NCI-H1048 (cell line): ENCODE measurements at places on chromosomes 3 and 15.

DNA sequence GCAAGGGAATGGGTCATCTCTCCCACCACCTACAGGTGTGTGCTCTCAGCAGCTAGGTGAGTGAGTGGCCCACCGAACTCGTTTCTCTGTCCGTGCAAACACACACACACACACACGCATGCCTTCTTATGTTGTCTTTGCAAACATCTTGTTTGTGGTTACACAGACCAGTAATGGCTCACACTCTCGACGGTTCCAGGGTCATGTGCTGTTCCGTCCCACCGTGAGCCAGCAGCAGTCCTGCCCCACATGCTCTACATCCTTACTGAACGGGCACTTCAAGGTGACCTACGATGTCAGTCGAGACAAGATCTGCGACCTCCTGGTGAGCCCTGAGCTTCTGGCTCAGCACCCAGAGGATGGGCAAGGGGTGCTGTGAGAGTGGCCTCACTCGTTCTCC is 4.3 kb downstream of the ITIH1 start:
- no peak for DNase-seq

DNA sequence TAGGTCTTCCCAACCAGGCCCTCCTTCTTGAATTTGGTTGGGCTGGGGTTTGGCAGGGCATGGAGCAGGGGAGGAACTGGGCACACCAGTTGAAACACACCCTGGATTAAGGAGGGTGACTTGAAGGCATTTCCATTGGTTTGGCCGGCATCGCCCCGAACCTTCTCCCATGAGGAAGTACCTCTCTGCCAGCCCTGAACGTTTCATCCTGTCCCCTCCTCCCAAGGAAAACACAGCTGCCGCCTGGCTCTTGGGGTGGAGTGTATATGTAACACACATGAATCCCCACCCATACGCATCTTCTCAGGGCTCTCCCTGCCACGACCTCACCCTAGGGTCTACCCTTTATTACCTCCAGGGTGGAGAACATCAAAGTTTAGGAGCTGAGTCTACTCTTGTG is 14.6 kb downstream of the UBAP1L start:
- no peak for DNase-seq

- no peak for DNase-seq
These were observed 3.4 kb upstream of the DUSP7 start for GRCh38 chr3:52059781-52060180.

DNA sequence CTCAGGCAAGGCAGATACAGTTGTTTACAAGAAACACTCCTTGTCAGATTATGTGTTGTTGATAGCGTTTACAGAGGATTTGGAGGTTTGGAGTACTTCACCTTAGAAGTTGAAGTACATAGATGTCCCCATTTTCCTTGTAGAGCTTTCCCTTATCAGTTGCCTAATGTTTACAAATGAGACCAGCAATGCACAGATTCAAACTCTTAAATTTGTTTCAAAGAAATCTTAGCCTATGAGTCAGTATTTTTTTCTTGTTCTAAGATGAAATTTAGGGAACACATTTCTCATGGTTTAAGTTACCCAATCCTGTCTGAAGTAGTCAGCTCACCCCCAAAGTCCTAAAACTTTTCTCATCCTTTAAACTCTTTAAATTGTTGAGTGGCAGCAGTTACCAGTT is 6.3 kb upstream of the EIF5A2 start:
- no peak for DNase-seq

DNA sequence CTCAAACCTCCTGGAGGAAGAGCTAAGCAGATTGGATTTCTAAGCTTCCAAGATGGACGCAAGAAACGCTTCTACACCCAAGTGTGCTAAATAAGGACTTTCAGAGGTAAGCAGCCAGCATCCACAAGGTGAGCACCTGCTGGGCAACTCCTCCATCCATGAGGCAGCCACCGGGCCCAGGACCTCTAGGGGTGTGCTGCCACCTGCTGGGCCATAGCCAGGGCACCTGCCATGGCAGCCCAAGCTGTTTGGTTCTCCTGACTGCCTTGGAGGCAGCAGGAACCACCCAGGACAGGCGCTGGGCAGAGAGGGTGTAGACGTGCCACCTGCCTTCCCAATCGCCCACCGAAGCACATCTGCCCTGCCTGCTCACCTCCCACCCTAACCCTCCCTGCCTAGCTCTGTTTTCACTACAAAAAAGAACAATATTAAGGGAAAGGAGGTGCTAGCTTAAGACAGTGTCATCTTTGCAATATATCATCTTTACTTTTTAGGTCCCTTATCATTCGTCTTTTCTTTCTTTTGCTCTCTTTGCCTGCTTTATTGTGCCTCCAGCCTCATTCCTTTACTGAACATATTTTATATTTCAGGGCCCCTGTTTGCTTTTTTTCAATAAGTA is 12.9 kb downstream of the C15orf62 start:
- DNase-seq, result peak; percentile 44

GRCh38 chr3:195209847-195210265 is 61.1 kb downstream of the XXYLT1 start:
- no peak for DNase-seq

GRCh38 chr15:34613301-34613700 is 29.9 kb upstream of the GOLGA8B start:
- no peak for DNase-seq

DNA sequence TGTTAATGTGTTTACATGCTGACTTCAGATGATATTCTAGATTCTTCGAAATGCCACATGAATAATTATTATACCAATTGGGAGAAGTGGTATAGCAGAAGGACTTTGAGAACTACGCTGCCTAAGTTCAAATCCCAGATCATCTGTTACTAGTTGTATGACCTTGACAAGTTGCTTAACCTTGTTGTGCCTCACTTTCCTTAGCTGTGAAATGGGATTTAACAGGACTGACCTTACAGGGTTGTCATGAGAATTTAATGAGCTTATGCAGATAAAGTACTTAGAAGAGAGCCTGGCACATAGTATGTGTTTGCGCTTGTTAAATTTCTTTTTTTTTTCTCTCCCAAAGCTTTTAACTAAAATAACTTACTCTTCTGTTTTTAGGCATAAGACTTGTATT is 24.4 kb downstream of the WDR76 start:
- DNase-seq, result no peak

DNA sequence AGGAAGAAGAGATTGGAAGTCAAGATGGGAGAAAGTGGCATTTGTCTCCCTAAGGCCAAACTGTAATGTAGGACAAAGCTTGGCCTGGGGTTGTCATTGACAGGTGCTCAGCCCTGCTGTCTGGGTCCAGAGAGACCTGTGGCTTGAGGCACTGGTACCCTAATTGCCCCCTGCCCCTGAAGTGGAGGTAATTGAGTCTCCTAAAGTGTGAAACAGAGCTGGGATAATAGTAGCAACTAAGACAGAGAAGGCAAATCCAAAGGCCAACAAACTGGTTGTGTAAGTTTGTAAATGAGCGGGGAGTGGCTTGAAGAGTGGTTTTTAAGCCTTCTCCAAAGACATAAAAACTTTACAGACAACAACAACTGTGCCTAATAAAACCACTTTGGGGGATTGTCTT is 264.2 kb upstream of the ROPN1 start:
- DNase-seq, result no peak

DNA sequence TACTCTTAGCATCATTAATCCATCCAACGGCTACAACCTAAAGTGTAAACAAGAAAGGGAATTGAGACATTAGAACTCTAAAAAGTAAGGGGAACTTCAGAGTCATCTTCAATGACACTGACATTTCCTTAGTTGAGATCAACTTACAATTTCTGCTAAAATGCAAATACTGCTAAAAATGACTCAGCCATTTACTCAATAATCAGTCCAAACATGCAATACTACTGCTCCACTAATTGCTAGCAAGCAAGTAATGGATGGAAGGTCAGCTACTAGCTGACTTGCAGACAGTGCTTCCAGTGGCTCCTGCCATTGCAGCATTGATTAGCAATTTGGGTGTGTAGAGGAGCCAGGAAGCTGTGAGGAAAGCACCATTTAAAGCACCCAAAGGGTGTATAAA is 28.4 kb downstream of the CD200R1L start:
- no peak for DNase-seq

- no peak for DNase-seq
These were observed 1.3 kb downstream of the FXR1 start for GRCh38 chr3:180913581-180914404.

GRCh38 chr3:34005886-34006285 is 207.5 kb downstream of the PDCD6IP start:
- DNase-seq, result no peak

- no peak for DNase-seq
These were observed 48.1 kb upstream of the FRMD4B start for GRCh38 chr3:69433969-69434325.

DNA sequence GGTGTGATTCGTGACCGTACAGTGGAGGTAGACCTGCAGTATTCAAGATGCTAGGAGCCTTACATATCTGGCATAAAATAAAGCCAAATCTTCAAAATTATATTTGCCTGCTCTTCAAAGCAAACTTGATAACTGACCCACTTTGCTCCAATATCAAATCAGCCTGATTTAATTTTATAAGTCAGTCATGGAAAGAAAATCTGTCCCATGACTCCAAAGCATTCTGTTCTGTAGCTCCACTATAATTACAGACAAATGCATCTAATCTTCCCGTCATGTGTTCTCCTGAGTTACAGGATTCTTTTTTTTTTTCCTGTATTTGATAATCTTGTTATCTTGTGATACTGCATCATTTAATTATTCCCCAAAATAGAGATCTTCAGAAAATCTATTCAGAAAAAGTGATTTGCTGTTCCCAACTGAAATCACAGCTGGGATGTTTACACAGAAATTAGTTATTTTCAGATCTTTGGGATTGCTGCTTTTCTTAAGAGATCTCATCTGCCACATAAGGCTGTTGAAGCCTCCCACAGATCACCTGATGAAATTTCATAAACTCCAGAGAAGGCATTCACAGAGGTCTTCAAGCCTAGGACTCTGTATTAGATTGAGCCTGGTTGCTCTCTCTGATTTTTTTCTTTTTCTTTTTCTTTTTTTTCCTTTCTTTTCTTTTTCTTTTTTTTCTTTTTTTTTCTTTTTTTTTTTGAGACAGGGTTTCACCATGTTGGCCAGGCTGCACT is 27.2 kb downstream of the TIMP4 start:
- DNase-seq, result no peak

GRCh38 chr3:160852856-160853255 is 96.8 kb downstream of the PPM1L start:
- DNase-seq, result no peak

DNA sequence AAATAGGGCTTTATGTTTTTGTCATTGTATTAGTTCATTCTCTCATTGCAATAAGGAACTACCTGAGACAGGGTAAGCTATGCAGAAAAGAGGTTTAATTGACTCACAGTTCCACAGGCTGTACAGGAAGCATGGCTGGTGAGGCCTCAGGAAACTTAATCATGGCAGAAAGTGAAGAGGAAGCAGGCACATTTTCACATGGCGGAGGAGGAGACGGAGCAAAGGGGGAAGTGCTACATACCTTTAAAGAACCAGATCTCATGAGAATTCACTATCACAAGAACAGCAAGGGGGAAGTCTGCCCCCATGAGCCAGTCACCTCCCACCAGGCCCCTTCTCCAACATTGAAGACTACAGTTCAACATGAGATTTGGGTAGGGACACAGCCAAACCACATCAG is 25.6 kb downstream of the CEP63 start:
- no peak for DNase-seq

DNA sequence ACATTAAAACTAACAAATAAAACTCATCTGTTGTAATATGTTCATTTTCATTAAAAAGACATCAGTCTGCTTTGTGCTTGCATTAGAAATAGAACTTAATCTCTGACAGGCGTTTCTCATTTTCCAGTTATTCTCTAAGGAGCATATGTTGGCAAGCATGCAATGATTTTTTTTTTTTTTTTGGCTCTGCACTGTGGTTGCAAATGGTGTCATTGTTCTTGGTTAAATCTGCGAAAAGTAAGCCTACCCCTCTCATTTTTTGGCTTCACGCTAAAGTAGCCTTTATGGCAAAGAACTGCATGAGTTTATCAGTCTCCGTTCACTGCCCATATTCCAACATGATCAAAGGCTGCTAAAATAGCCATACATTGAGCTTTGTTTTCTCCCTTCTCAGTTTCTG is 403.2 kb downstream of the MECOM start:
- no peak for DNase-seq

DNA sequence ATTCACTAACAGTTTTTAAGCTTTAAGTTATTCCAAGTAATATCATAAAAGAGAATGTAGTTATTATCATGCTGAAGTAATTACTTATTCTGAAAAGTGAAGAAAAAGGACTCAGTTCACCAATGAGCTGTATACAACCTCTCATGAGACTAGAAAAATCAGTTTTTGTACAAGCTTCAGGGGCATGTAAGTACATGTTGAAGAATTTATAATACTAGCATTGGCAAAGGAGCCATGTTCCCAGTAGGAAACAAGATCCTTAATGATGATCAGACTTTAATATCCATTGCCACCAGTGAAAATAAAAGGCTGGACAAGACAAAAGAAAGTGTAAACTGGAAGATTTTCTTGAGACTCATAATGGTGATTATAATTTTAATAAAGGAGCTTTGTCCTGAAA is 532.8 kb downstream of the PLOD2 start:
- DNase-seq, result no peak

DNA sequence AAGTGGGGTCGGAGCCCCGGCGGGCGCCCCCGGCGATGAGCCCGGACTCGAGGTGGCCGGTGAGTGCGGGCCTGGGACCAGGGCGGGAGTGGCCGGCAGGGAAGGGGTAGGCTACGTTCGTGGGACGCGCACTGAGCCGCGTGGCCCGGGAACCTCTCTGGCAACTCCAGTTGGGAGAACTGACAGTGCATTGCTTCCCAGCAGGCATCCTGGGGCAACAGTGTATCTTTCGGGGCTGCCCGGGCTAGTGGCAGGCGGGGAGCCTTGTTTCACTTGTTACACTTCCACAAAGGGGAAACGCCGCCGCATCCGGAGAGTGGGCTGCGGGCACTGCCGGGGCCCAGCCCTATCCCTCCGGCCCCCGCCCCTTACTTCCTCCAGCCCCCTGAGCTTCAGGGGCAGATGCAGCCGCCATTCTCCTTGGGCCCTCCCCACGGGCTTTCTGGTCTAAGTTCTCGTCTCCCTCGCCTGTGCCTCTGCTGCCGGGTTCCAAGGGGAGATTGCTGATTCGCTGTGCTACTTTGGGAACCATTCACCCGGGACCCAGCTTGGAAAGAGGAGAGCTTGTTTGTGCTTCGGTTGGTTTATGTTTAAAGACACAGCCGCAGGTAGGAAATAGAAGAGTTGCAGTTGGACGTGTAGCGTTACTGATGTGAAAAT is 675 bp downstream of the BRPF1 start:
- DNase-seq, result no peak

GRCh38 chr3:58288011-58288728 is 17.9 kb upstream of the RPP14 start:
- DNase-seq, result no peak
